ENCODE measurements at places on chromosomes 3 and 15.

- DNase-seq = no peak
These were observed 97.7 kb upstream of the PRR20G start for GRCh38 chr3:127385540-127385870.

- no peak for DNase-seq
These were observed 16.0 kb downstream of the RUBCN start for GRCh38 chr3:197720694-197721093.

DNA sequence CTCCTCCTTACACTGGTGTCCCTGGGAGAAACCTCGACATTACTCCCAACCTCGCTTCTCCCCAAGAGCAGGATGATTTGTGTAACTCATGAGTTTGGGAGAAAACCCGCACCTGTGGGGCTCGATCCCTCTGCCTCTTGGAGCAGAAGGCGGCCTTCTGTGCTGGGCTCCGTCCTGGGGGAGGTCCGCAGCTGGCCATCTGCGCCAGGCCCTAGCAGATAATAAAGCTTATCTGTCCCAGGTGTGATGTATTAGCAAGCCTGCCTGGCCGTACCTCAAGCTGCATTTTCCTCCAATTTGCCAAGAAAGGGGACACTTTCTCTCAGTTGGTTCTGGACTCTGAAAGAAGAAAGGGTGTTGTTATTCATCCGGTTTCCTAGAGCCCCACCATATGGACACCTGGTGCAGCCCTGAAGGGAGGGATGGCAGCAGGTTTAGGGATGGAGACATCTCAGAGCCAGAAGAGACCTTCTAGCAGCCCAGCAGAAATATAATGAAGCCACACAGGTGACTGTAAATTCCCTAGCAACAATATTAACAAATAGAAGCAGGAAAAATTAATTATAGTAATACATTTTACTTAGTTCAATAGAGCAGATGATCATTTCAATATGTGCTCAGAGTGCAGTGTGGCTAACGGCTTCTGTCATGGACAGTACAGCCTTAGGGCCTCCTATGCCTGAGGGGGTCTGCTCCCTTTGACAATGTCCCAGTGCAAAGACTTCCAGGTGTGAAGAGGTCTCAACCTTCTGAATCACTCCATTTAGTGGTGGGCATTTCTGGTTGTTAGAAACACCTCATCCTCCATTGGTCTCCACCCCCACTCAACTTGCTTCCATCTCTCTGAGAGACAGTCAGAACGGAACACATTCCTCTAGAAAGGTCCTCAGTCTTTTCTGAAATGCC is 94.8 kb downstream of the CPN2 start:
- no peak for DNase-seq

- DNase-seq = no peak
These were observed 138.9 kb upstream of the FRMD4B start for GRCh38 chr3:69524816-69525215.

DNA sequence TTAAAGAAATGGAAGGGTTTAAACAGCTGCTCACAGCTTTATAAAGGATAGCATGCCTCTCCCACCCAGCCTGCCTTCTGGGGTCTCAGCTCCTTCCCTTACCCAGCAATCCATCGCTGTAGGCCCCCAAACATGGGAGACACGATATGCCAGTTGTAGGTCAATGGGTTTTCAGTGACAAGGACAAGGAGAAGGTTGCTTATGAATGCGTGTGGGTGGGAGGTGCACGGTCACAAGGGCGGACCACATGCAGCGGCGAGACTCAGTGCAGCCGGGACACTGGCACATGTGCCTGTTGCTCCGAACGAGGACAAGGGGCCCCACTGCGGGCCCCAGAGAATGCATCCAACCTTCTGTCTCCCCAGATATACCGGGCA is 67.0 kb downstream of the MGLL start:
- DNase-seq = no peak

GRCh38 chr3:49377483-49377882 is 19.3 kb upstream of the GPX1 start:
- peak; percentile 41 for DNase-seq

GRCh38 chr15:29776859-29777258 is 45.4 kb downstream of the TJP1 start:
- no peak for DNase-seq

- no peak for DNase-seq
These were observed 515.3 kb downstream of the ZBBX start for GRCh38 chr3:166864473-166865467.

DNA sequence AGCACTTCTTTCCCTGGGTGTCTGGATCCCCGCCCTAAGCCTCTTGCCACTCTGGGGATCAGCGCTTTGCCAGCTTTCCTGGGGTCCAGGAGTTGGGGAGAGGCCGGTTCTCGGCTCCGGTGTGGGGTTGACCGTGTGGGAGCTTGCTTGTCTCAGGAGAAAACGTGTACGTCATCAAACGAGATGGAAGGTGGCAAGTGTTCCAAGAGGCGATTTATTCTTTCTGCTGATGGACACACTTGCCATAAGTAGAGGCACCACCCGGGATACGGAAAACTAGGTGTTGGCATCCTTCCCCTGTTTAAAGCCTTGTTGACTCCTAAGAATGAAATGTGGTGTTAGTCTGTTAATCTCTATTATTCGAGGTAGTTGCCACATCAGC is 295 bp downstream of the ZWILCH start:
- DNase-seq = no peak

DNA sequence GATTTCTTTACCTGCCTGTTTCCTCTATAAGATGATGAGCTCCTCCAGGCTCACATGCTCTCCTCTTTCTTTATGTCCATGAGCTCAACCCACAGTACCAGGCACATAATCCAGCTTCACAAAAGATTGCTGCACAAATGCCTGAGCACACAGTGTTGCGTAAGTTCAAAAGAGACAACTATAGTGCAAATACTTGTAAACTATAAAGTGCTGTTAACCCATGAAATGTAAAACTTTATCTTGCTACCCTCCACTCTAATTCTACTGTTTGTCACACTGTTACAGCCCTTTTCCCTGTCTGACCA is 101.0 kb upstream of the LPP start:
- no peak for DNase-seq

DNA sequence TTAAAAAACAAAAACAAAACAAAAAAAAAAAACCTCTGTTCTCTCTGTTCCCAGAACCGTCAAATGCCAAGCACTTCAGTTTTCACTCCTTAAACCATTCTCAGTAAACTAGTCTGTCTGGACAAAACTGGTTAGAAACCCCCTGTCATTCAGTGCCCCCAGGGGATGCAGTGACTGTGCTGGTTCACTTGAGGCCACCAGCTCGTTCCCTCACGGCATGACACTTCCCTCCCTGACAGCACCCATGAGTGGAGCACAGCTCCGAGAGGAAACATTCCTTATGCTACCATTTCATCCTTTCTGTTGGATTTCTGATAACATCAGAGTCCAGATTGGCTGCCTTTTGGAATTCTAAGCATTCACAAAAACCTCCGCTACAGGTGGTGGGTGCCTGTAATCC is 244.0 kb upstream of the TPM1 start:
- DNase-seq = no peak

GRCh38 chr3:114903213-114903612 is 243.9 kb downstream of the ZBTB20 start:
- no peak for DNase-seq

GRCh38 chr3:123347205-123347604 is 101.7 kb downstream of the ADCY5 start:
- no peak for DNase-seq

DNA sequence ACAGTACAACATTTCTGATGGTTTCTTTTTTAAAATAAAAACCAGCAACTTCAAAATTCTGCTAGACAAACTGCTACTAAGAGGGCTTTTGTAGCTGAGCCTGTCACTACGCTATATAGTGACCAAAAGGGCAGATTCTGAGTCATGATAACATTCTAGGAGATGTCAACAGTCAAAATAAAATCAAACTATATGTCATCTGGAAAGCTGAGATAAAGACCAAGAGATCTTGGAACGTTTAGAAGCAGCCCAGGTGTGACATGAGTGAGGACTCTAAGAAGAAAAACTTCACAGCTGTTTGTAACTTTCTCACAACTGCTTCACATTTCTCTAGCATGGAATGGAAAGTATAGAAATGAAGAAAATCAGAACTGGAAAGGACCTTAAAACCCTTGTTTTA is 84.6 kb downstream of the FILIP1L start:
- no peak for DNase-seq

DNA sequence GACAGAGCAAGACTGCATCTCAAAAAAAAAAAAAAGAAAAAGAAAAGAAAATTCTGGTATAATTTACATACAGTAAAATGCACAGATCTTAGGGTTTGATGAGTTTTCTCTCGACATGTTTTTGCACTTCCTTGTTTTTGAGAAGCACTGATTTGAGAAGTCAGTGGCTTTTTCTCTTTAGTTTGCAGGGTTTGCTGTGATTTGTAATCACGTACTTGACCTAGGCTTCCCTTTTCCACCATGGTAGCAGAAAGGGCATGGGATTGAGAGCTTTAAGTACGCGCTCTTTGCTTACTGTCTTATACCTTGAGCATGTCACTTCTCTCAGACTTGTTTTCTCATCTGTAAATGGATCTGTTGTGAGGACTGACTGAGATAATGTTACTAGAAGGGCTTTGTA is 4.1 kb downstream of the VHL start:
- DNase-seq = no peak

- DNase-seq = no peak
These were observed 43.6 kb upstream of the PLCL2 start for GRCh38 chr3:16841041-16841753.

- no peak for DNase-seq
These were observed 508.0 kb upstream of the MDFIC2 start for GRCh38 chr3:70820397-70820796.

GRCh38 chr3:183692436-183692835 is 5.2 kb upstream of the YEATS2 start:
- DNase-seq = no peak

- DNase-seq = no peak
These were observed 408.6 kb upstream of the PDZRN3 start for GRCh38 chr3:74033381-74033780.

GRCh38 chr3:35707904-35708303 is 68.6 kb downstream of the ARPP21 start:
- no peak for DNase-seq

DNA sequence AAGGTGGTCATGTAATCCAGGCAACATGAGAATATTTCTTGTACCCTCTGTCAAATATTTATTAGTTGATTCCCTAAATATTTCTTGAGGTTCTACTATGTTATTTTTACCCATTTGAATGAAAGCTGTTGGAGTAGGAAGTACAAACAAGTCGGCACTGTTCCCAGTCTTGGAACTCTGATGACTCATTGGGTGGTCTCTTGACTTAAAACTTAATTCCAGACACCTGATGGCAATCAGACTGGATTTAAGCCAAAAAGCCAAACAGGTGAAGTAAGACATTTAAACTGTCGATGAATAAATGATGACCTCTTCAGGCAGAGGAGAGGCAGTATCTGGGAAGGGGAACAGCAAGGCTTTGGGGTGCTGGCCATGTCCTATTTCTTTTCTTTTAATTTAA is 22.8 kb downstream of the C2CD4A start:
- DNase-seq = no peak
